NCI-H187 treated with DMSO at 0.1 percent for 48 hours (cell line): ENCODE measurements at places on chromosomes 1 and 21.

GRCh38 chr1:92583821-92584760 lies 97.4 kb upstream of the GFI1 start:
- no peak for DNase-seq

DNA sequence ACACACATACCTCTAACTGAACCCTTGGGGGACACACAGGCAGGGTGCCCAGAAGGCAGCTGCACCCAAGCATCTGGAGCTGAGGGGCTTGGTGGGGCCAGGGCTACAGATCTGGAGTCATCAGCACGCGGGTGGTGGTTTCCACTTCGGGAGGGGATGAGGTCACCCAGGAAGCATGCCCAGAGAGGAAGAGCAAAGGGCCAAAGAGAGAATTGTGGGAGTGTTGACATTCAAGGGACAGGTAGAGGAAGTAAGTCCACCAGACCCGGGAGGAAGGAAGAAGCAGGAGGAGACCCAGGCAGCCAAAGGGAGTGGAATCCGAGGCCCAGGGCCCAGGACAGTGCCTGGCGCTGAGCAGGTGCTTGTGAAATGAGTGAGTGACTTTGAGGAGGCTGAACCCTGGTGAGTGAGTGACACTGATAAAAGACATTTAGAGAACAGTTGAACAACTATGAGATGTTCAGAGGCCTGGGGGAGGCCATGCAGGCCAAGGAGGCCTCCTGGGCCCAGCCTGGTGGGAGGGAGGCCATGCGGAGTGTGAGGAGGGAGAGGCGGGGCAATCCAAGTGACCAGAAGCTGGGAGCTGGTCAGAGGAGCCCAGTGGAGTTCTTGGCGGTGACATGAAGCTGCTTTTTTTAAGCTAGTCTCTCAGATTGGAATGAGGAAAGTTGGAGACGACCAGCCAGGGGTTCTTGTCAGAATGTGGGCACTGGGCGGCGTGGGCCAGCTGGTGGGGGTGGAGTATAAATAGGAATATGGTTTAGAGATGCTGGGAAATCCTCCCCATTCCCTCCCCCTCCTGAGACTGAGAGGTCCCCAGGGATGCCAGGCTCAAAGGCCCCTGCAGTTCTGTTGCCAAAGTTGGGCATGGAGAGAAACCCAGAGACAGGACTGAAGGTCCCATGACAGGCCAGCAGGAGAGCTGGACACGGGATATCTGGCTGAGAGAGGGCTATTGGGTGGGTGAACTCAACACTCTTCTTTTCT lies 7.9 kb downstream of the CDK18 start:
- no peak for DNase-seq

DNA sequence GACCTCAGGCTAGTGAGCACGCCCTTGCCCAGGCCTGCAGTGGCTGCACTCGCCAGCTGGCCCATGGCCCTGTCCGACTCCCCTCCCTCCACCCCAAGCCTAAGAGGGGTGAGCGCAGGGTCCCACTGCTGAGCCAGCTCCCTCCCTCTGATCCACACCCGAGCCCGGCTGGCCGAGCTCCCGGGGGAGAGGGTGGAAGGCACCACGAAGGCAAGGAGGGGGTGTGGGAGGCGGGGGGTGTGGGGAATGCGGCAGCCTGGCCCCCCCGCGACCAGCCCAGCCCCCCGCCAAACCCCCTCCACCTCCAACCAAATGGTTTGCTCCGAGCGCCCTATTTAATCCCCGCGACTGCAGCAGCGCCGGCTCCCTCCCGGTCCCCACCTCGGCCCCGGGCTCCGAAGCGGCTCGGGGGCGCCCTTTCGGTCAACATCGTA lies at the start of gene CADM3:
Gene CADM3 (plus strand): TSS at position 362 of the 434 bp plus-strand sequence. CDS start 151 bp downstream, outside the sequence.
- no peak for DNase-seq

DNA sequence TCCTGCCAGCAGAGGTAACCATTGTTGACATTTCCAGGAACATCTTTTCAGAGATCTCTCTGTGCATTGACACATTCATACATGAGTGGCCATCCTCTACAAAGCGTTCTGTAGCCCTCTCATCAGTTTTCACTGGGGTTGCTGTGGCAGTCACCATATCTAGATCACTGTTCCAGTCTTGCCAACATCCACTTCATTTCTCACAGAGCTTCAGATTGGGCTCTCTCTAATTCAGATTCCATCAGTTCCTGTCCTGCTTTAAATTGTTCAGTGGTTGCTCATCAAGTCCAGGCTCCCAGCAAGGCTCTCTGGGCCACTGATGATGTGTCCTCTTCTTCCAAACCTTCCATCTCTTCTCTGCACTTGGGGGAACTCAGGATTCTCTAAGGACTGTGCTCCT lies 173.7 kb downstream of the KCNJ6 start:
- DNase-seq = no peak

- DNase-seq = no peak
These were observed 311.5 kb upstream of the DEPDC1 start for GRCh38 chr1:68808351-68808750.

DNA sequence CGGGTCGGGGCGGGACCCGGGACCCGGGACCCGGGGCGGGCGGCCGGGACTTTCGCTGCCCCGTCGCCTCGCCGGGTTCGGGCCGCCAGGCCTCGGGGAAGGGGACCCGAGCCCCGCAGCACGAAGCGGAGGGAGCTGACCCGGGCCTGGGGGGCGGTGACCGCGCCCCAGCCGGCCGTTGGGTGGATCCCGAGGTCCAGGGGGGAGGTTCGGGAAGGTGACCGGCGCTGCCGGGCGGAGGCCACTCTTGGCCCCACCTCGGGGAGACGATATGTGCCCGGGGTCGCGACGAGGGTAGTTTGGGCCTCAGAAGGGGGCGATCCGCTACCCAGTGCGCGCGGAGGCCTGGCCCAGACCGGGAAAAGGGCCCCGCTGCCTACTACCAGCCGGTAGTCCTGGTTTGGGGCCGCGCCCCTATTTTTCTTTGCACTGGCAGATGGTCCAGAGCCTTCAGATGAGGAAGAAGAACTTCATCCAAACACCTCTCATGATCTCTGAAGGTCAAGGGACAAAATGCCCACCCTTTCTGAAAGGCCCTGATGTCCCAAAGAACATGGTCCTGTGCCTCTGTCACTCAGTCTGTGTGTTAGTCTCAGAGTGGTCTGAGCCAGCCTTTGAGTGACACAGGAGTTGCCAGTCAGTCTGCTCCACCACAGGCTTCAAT lies 766 bp downstream of the AGO4 start:
- no peak for DNase-seq

DNA sequence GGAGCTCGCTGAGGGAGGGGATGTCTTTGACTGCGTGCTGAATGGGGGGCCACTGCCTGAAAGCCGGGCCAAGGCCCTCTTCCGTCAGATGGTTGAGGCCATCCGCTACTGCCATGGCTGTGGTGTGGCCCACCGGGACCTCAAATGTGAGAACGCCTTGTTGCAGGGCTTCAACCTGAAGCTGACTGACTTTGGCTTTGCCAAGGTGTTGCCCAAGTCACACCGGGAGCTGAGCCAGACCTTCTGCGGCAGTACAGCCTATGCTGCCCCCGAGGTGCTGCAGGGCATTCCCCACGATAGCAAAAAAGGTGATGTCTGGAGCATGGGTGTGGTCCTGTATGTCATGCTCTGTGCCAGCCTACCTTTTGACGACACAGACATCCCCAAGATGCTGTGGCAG lies 1.4 kb downstream of the TSSK3 start:
- no peak for DNase-seq

DNA sequence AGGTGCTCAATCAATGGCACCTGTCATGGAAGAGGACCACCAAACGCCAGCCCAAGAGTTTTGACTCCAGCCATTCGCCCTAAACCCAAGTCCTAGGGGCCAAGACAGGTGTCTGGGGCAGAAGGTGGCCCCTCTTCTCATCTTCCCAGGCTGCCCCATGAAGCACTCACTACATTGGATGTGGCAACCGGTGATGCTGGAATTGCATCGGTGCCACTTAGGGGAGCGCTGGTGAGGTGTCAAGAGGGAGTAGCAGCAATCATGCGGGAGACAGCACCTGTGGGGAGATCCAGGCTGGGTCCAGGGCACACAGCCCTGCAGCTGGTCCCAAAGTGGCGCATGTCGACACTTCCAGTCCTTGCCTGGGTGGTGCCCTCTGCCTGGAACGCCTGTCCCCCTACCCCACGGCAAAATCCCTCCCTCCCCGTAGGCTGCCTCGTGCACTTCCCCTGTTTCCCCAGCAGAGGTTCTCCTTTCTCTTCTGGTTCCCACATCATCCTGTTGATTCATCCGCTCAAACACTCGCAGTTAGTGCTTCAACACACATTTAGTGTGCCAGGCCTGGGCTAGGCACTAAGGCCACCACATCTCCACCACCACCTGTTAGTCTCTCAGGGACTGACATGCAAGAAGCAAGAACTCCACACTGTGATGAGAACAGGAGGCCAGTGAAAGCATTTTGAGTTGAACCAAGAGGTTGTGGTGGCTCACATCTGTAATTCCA lies 18.5 kb downstream of the PLA2G2D start:
- no peak for DNase-seq

DNA sequence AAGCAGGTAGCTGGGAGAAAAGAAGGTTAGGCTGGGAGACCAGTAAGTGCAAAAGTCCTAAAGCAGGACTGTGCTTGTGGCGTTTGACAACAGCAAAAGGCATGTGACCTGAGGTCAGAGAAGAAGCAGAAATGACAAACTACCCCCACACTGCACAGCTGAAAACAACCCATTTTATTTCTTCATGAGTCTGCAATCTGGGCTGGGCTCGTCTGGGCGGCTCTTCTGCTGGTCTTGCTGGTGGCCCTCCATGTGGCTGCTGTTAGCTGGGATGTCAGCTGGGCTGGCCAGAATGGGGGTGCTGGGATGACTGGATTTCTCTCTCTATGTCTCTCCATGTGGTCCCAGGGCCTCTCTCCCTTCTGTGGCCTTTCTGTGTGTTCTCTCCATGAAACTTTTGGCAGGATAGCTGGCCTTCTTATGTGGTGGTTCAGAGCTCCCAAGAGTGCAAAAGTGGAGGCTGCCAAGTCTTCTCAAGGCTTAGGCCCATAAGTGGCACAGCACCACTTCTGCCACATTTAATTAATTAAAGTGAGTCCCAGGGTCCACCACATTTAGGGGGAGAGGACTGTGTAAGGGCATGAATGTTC lies 128.6 kb downstream of the RIPK4 start:
- DNase-seq = no peak

GRCh38 chr21:18518054-18518481 lies 114.5 kb upstream of the TMPRSS15 start:
- no peak for DNase-seq

DNA sequence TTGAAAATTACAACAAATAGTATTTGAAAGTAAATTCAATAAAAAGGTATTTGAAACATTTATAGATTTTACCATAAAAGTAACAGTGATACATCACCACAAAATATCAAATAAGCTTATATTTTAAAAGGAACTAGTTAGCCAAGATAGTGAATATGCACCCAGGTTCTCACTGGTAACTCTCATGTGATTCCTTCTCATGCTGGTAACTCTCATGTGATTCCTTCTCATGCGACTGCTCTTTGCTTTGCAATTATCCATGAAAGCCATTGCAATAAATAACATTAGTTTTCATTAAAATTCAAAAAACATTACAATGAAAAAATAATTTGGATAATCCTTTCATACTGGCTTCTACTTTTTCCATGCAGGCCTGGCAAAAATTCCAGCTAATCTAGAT lies 75.4 kb downstream of the AHCTF1 start:
- no peak for DNase-seq

DNA sequence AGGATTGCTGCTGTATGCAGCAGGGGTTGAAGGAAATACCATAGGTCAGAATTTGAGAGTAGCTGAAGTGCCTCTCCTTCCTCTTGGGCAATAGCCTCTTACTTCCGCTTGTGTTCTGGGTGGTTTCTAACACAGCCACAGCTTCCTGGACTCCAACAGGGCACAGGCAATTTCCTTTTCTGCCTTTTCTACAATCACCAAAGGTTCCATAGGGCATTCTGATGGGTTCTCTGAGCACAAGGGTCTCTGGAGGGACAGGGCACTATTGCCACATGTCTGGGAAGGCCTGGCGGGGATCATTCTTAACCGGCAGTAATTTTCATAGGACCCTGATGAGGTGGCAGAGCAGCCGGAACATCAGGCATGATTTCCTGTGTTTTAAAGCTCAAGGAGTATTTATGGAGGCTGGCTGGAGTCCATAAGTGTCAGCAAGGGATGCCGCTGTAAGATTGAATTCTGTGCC lies 5.5 kb upstream of the AGTRAP start:
- no peak for DNase-seq

DNA sequence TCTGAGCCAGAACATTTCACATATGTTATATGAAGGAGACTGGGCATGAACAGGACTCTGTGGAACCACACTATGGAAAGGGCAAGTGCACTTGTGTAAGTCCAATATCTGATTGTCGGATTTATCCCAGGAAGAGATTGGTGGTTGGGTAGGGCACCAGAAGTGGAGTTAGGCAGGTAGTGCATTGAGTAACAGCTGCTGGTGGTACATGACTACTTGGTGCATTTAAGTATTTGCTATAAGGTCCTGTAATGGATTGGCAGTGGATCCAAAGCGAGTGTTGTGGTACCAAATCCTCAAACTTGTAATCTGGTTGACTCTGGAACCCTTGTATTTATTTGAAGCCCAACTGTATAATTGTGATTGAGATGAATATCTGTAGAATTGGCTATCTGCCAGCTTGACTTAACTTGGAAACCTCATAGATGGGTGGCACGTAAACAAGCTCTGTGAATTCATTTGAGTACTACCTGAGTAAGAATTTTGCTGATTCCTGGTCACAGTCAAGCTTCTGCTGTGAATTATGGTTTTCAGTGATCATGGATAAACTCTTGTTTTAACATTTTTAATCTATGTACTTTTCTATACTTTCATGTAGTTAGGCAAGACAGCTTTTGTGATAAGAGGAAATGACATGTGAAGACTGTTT lies 21.1 kb downstream of the UBAP2L start:
- no peak for DNase-seq

- DNase-seq = no peak
These were observed 88.5 kb downstream of the SLC44A5 start for GRCh38 chr1:75522389-75522788.

GRCh38 chr1:54549181-54549924 lies 1.3 kb downstream of the ACOT11 start:
- no peak for DNase-seq

- no peak for DNase-seq
These were observed 16.1 kb downstream of the NOC2L start for GRCh38 chr1:942864-943533.

GRCh38 chr1:172070055-172070454 lies 228.8 kb downstream of the DNM3 start:
- DNase-seq = no peak

DNA sequence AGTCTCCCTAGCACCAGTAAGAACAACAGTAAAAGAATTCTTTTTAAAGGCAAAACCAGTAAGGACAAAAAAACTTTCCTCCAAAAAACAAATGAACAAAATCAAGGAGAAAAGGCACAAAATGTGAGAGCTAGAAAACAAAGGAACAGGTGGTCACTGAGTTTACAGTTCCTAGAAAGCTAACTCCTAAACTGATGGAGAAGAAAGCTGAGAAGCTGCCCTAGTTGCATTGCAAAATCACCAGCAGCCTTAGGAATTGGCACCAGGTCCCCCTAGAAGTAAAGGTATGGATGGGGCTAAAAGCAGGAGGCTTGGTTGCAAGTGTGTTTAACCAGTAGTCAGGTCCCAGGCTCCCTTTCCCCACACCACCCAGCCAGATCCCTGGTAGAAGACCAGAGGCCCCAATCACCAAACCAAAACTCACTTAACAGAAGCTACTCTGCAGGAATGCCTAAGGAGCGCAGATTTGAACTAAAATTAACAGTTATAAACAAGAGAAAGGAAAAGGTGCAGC lies 47.6 kb downstream of the RAB3GAP2 start:
- no peak for DNase-seq

GRCh38 chr1:155729031-155729898 lies 40.4 kb downstream of the DAP3 start:
- no peak for DNase-seq
